ENCODE measurements at places on chromosomes 13 and 19.
A peak's percentile ranks its signal among the peaks of the same experiment; 100 is the strongest.

DNA sequence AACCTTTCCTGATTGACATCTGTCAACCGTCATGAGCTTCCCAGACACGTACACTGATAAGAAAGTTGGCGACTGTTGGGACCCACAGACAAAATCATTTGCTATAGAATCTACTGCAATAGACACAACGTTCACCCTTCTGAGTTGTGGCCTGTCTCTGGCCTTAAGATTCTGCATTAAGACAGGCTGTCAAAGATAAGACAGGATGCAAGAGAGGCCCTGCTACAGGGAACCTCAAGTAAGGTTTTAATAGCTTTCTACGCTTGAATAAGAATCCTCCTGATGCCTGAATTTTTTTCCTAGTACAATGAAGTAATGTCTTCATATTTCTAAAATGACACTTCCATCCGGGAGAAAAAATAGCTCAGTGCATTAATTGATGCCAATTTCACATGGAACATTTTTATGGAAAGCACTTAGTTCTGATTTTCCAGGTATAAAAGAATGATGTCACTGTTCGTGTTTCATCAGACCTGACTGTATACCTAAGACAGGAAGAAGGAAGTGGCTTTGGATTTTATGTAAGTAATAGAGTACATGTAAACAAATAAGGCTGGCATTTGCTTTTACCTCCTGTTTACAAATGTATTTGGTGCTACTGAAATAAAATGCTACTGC lies 275.2 kb upstream of the GPC6 start:
- DNase-seq = no peak

GRCh38 chr13:108409730-108410129 lies 140.2 kb downstream of the TNFSF13B start:
- no peak for DNase-seq

DNA sequence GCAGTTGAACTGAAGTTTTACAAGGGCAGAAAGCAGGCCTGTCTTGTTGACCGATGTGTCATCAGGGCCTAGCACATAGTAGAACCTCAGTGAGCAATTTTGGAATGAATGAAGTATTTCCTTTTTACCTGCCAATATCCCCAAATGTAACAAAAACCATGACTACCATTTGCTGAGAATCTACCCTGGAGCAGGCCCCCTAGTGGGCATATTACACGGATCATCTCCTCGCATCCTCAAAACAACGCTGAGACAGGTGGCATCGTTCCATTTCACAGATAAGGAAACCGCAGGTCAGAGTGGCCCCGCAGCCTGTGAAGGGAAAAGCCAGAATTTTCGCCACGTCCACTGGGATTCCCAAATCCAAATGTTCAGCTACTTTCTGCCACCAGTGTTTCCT lies 77.9 kb downstream of the CACNA1A start:
- peak; percentile 12 for DNase-seq

DNA sequence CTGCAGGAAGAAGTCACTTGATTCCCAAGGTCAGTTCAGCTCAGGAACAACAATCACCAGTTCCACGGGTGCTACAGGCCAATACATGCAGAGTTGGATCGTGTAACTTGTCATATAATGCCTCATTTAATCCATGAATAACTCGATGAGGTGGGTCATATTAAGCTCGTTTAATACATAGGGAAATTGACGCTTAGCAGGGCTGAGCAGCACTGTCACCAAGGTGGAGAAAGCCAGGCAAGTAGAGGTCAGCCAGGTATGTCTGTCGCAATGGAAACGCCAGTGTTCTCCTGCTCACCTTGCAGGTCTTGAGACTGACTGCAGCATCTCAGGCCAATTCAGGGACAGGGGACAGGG lies 52.3 kb downstream of the CCDC70 start:
- DNase-seq = no peak

- DNase-seq = no peak
These were observed 5.3 kb downstream of the TRAPPC6A start for GRCh38 chr19:45172611-45173208.
